ENCODE measurements at places on chromosomes 1 and 21.

GRCh38 chr1:6472391-6472790 is 6.4 kb upstream of the TNFRSF25 start:
- DNase-seq = no peak

DNA sequence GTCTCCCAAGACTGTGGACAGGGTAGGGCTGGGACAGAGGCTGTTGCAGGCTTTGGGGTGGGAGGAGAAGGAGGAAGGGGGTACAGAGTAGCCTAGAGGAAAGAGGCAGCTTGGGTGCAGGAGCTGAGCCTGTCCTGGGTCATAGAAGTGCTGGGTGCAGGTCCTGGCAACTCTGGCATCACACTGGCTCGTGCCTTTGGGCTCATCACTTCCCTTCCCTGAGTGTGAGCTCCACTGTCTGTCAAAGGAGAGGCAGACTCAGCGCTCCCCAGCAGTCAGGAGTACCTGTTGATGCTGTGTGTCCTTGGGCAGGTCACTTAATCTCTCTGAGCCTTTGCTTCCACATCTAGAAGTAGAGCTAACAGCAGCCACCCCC is 157.1 kb downstream of the PTPRU start:
- DNase-seq = no peak

- DNase-seq = no peak
These were observed 11.7 kb downstream of the C1orf94 start for GRCh38 chr1:34188418-34188817.

- no peak for DNase-seq
These were observed 228.8 kb upstream of the B3GALT2 start for GRCh38 chr1:193415256-193415655.

DNA sequence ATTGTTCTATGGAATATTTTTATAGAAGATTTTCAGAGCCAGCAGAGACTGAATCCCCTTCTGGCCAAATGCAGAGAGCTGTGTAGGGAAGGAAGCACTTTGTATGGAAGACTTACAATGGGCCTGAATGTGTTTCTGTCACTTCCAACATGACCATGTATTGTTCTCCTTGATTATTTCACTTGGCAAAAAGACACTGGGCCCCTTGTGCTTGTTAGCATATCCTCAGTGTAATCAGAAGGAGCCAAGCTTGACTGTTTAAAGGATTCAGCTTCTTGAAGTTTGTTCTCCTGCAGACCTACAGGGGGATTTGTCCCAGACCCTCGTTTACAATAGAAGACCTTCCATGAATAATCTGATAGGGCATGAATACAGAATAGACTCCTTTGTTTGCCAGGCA is 48.1 kb upstream of the UBE2U start:
- DNase-seq = no peak

GRCh38 chr21:40496116-40496515 is 350.8 kb downstream of the DSCAM start:
- DNase-seq = no peak

GRCh38 chr1:48903291-48903690 is 126.6 kb upstream of the BEND5 start:
- no peak for DNase-seq

All from NB4 (cell line).